ENCODE measurements at places on chromosomes 6 and 20. TPM values are rescaled to one million over a fixed set of nuclear protein-coding genes. Genes with fewer than 3 reads are reported as not detected.
A peak's percentile ranks its signal among the peaks of the same experiment; 100 is the strongest.

GRCh38 chr6:37308069-37308815 is 45.5 kb upstream of the RNF8 start:
- no peak for DNase-seq
- peaks cover 16% of the 10 kb centered on the region for H3K4me1 ChIP-seq
- no peak overlapping the region for H3K4me3 ChIP-seq
- no peaks in the 10 kb centered on the region for H3K27me3 ChIP-seq

The C4A gene
- total RNA-seq: 12.3 TPM

The CLPSL1 gene
- not detected for total RNA-seq

GRCh38 chr6:78850621-78851020 is 16.7 kb upstream of the IRAK1BP1 start:
- H3K4me3 ChIP-seq: no peak overlapping the region
- no peak for DNase-seq

DNA sequence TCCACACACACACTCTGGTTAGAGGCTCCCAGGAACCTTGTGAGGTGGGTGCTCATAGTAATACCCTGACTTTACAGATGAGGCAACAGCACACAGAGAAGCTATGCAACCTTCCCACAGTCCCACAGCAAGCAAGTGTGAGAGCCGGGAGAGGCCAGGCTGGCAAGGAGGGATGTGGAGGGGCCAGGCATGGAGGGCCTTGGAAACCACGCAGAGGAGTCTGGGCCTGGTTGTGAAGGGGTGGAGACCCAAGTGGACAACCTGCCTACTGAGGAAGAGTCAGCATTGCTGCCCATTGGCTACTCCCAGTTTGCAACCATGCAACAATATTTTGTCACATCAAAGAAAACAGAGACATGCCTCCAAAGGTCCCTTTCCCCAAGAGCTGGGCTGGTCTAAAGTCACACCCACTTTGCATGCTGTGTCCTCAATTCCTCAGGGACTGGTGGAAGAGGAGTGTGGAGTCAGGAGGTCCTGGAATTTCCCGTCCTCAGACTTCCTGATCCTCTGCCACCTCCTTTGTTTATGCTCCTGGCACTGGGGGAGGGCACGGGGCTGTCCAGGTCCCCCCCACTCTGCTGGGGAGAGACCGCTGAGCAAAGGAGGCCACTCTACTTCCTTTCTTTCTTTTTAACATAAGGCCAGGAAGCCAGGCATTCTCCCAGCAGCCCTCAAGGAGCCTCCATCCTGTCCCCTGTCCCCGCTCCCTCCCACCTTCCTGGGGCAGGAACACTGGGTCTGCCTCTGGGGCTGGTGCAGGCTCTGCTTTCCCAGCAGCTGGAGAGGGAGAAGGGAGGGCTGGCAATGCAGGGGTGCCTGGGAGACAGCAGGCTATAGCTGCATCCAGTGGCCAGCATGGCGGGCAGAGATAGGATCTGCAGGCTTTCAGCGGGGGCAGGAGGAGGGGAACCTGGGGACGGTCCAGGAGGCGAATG is 68.3 kb downstream of the NOL4L start:
- H3K36me3 ChIP-seq: peaks cover 37% of the 10 kb centered on the region
- H3K4me3 ChIP-seq: no peak overlapping the region
- H3K27ac ChIP-seq: peak overlapping the region; percentile 12

DNA sequence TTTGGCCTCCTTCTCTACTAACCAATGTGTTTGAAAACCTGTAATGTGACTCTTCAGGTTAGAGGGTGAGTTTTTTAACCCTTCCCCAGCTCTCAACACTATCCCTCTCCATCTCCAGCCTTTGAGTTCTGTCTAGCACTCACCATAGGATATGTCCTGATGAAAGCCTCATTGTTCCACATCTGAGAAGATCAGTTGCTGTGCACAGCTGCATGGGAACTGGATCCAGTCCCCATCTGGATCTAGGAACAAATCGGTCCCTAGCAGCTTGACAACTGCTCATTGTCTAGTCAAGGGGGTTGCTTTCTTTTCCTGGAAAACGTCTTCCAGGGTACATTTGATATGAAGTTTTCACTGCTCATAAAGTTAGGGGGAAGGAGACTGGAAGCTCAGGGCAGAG is 45.4 kb upstream of the AGPAT4 start:
- H3K27ac ChIP-seq: no peak overlapping the region
- DNase-seq: no peak
- H3K4me3 ChIP-seq: no peak overlapping the region
- H3K36me3 ChIP-seq: no peaks in the 10 kb centered on the region
- H3K27me3 ChIP-seq: peaks cover 2% of the 10 kb centered on the region

DNA sequence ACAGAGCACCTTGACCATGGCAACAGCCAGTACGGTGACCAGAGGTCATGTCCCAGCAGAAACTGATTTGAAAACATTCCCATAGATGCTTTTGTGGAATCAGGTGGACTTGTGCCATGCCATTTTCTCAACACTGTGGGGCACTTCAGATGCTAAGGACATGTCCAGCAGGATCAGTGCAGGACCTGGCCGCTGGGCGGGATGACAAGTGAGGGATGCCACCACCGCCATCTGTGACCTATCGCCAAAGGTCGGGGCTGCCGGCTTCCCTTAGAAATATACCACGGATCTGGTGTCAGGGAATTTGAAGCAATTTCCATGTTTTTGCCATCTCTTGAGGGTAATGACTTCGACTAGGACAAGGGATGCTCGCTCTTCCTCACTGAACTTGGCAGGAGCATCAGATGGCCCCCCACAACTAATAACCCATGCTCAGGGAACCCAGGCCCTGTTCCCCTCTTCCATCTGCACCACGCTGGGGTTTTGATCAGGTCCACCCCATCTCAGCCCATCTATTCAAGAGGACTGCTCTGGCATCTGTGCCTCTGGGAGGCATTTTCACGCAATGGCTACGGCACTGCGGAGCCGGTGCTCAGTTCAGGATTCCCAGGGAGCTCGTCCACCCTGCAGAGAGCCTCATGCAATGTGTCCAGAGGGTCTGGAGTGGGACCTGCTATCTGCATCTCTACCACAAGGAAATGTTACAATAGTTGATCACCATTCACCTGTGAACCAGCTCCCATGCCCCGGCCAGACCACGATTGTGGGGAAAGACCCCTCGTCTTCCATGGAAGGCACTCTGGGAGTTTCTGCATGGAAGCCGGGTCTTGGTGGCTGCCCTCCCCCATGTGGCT is 302.6 kb downstream of the TAF4 start:
- DNase-seq: no peak
- no peaks in the 10 kb centered on the region for H3K4me1 ChIP-seq
- no peaks in the 10 kb centered on the region for H3K36me3 ChIP-seq
- H3K4me3 ChIP-seq: no peak overlapping the region
- no peak overlapping the region for H3K27ac ChIP-seq
- peaks cover 38% of the 10 kb centered on the region for H3K27me3 ChIP-seq

The TNFRSF6B gene
- total RNA-seq: not detected

- no peaks in the 10 kb centered on the region for H3K36me3 ChIP-seq
- peak overlapping the region; percentile 97 for H3K27ac ChIP-seq
- peaks cover 51% of the 10 kb centered on the region for H3K4me1 ChIP-seq
- H3K27me3 ChIP-seq: no peaks in the 10 kb centered on the region
- DNase-seq: no peak
Observed at GRCh38 chr6:156955494-156956183, 178.5 kb downstream of the ARID1B start.

DNA sequence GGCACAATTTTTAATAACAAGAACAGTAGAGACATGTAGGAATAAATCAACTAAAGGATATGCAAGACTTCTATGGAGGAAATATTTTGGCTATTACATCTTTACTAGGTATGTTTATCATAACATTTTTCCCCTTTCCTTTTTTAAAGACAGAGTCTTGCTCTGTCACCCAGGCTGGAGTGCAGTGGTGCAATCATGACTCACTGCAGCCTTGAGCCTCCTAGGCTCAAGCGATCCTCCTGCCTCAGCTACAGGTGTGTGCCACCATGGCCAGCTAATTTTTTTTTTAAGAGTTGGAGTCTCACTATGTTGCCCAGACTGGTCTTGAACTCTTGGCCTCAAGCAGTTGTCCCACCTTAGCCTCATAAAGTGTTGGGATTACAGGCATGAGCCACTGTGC is 37.0 kb downstream of the AKAP7 start:
- H3K27me3 ChIP-seq: no peaks in the 10 kb centered on the region
- no peak overlapping the region for H3K4me3 ChIP-seq
- H3K36me3 ChIP-seq: peaks cover 6% of the 10 kb centered on the region
- no peak overlapping the region for H3K27ac ChIP-seq

- DNase-seq: no peak
- H3K27ac ChIP-seq: no peak overlapping the region
- H3K4me3 ChIP-seq: no peak overlapping the region
- H3K4me1 ChIP-seq: peaks cover 24% of the 10 kb centered on the region
- H3K27me3 ChIP-seq: no peaks in the 10 kb centered on the region
Observed at GRCh38 chr6:52393780-52394179, 26.4 kb upstream of the EFHC1 start.

The RIPPLY2 gene
- not detected for total RNA-seq

The AAR2 gene
- 30.6 TPM for total RNA-seq

- no peak for DNase-seq
- H3K4me1 ChIP-seq: peaks cover 4% of the 10 kb centered on the region
Observed at GRCh38 chr6:34047913-34048867, 97.7 kb downstream of the GRM4 start.

DNA sequence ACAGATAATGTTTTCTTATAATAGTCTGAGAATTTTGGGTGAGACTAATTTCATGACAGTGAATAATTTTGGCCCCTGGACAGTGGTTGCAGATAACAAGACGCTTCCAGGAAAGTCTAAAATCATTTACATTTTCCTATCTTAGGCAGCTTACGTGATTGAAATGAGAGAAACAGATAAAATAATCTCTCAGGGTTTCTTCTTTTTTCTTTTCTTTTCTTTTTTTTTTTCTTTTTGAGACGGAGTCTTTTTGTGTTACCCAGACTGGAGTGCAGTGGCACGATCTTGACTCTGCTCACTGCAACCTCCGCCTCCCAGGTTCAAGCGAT is 4.2 kb upstream of the SERPINB1 start:
- no peaks in the 10 kb centered on the region for H3K27me3 ChIP-seq
- H3K4me3 ChIP-seq: no peak overlapping the region
- H3K36me3 ChIP-seq: no peaks in the 10 kb centered on the region

The OOEP gene
- total RNA-seq: not detected

- H3K27ac ChIP-seq: no peak overlapping the region
- no peak overlapping the region for H3K4me3 ChIP-seq
- H3K36me3 ChIP-seq: no peaks in the 10 kb centered on the region
- peaks cover 22% of the 10 kb centered on the region for H3K27me3 ChIP-seq
- DNase-seq: no peak
Observed at GRCh38 chr6:130362128-130362527, 3.7 kb upstream of the TMEM200A start.

- no peaks in the 10 kb centered on the region for H3K27me3 ChIP-seq
- no peak for DNase-seq
- no peak overlapping the region for H3K27ac ChIP-seq
- peaks cover 9% of the 10 kb centered on the region for H3K4me1 ChIP-seq
- H3K4me3 ChIP-seq: no peak overlapping the region
Observed at GRCh38 chr6:169162249-169162648, 91.4 kb downstream of the THBS2 start.

The SLA2 gene
- 0.18 TPM for total RNA-seq

The MMS22L gene
- total RNA-seq: 19.9 TPM

The GABRR1 gene
- total RNA-seq: not detected

The TREM2 gene
- not detected for total RNA-seq

DNA sequence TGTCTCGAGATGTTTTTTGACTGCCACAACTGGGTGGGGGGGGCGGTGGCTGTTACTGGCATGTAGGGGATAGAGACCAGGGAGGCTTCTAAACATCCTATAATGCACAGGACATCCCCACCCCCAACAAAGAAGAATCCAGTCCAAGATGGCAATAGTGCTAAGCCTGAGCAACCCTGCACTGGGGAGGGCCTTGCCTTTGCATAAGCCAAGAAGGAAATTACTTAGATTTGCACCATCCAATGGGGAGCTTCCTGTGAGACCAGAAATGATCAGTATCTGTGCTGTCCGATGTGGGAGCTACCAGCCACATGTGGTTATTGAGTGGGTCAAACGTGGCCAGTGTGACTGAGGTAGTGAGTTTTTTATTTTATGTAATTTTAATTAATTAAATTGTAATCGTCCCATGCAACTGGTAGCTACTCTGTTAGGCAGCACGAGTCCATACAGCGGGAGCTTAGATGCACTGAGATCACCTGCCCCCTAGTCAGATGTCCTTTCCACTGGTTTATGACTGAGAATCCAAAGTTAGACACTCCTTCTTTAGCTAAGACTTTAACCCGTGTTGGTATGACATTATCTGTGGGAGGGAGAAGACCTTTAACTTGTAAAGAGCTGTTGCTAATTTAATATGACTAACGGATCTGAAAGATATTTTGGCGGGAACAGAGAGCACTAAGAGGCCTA is 97.4 kb upstream of the NEDD9 start:
- DNase-seq: no peak
- no peak overlapping the region for H3K4me3 ChIP-seq
- peaks cover 10% of the 10 kb centered on the region for H3K4me1 ChIP-seq
- H3K27me3 ChIP-seq: no peaks in the 10 kb centered on the region
- no peak overlapping the region for H3K27ac ChIP-seq
- no peaks in the 10 kb centered on the region for H3K36me3 ChIP-seq

The TINAG gene
- total RNA-seq: not detected

DNA sequence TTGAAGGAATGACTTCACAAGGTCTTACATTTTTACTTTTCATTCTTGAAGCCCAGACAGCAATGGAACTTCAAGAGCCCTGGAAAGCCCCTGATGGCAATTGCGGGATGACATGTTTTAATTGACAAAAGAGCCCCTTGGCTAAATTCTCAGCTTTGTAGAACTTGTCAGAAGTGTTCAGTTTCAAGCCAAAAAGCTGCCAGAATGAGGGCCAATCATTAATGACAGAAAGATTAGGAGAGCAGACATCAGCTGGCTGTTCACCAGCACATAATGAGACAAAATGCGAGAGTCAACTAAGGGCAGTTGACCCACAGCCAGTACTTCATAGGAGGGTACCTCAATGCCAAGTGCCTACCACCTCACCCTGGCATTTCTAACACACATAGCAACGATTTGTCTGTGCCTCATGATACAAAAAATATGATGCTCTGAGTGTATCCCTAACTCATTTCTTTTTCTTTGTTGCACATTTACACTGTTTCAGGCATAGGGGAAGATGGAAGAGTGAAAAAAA is 243.1 kb downstream of the MYLK4 start:
- DNase-seq: no peak
- peaks cover 1% of the 10 kb centered on the region for H3K27me3 ChIP-seq
- H3K27ac ChIP-seq: no peak overlapping the region
- no peak overlapping the region for H3K4me3 ChIP-seq
- H3K36me3 ChIP-seq: no peaks in the 10 kb centered on the region
- peaks cover 61% of the 10 kb centered on the region for H3K4me1 ChIP-seq

DNA sequence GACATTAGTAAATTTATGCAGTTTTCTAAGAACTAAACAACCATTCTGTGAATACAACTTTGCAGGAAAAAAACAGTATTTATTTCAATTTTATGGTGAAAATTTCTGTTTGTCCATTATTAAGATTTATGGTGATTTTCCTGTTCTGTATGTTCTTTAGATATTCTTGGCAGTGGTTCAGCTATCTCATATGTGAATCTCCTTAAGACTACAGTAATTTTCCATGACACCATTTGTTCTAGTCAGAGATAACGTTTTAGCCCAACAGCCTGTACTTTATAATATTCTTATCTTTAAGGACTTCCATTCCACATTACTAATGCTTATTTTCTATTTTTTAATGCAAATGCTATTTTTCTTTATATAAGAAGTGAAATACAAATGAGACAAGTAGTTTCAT is 504.0 kb downstream of the RFPL4B start:
- no peaks in the 10 kb centered on the region for H3K36me3 ChIP-seq
- no peaks in the 10 kb centered on the region for H3K27me3 ChIP-seq
- H3K4me3 ChIP-seq: no peak overlapping the region
- no peak for DNase-seq
- H3K27ac ChIP-seq: no peak overlapping the region

All from mesothelial cell of epicardium (in vitro differentiated cells).